ENCODE measurements at places on chromosomes 6 and 20.
A peak's percentile ranks its signal among the peaks of the same experiment; 100 is the strongest.

DNA sequence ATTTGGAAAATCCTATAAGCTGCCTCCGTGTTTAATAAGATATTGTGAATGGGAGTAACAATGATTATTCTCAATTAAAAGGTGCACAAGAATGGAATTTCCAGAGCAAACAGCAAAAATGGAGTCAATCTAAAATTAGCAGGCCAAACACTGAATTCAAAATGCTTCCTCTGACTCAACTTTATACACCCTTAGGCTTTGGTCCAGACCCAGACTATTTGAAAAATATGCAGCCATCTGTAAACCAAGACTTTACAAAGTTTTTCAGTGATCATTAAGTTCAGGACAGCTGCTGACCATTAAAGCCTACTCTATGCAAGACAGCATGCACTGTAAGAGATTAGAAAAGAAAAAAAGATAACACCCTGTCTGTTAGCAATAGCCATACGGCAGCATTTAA lies 39.4 kb upstream of the CCN6 start:
- peak; percentile 69 for DNase-seq

GRCh38 chr20:39789411-39789810 lies 827.3 kb downstream of the DHX35 start:
- no peak for DNase-seq

DNA sequence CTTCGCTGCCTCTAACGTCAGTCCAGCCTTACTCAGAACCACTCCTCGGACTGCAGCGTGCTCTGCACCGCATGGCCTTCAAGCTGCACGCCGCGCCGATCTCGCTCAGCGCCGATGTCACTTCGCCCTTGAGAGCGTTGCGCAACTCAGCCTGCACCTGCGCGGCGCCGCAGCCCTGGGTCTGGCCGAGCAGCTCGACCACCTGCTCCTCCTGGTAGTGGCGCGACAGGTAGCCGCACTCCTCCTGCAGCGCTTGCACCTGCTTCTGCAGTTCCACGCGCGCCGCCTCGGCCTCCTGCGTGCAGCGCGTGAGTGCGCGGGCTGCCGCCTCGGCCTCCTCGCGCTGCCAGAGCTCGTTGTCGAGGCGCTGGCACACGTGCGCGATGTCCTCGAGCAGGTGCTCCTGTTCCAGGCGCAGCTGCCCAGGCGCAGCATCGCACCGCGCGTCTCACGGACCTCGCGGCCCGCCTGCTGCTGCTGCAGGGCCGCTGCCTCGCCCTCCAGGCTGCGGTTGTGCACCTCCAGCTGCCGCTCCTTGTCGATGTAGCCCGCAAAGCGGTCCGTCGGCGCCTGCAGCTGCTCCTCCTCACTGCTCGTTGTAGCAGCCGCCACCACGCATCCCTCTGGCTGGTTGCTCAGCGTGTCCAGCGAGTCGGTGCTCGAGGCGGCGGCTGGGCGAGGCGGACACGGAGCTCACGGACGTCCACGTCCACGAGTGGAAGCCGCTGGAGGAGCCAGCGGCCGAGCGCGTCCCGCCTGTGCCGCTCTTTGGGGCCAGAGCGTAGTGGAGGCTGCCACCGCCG lies 380.6 kb upstream of the CHD6 start:
- DNase-seq: no peak

DNA sequence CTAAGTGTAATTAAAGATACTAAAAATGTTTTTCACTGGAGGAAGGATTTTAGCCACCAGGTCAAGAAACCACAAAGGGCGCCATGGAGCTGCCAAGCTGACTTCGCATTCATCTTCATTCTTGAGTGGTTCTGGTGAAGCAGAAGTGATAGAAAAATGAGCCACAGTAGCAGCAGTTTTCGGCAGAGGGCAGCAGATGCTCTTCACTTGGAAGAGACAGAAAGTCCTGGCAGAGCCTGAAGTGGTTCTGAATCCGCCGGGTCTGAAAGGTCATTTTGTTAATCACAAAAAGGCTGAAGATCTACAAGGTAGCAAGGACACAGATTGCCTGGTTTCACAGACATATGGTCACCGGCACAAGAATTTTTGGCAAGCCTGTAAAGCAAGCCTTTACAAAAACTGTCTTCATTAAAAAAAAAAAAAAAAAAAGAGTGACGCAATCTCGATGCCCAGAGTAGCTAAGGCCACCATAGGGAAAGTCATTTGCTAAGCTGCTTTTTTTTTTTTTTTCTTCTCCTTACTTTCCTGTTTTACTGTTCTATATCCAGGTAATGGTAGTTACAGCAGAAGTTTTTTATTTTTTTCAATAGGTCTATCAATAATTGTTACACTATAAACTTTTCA lies 345.1 kb upstream of the AGPAT4 start:
- peak; percentile 93 for DNase-seq

DNA sequence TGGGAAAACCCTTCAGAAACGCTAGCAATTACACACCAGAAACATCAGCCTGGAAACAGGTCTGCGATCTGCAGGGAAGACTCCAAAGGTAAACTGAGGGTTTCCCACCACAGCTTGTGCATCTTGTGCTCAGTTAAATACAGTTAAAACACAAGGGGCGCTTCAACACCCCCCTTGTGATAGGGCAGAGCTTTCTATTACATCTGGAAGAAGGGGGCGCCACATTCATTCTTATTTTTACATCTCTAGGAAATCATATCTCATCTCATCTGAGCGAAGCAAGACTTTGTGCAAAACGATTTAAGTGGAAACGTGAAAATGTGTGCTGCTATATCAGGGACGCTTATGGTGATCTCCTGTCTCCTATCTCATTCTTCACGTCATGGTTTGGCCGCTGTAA lies 58.5 kb downstream of the PRND start:
- DNase-seq: no peak

- DNase-seq: no peak
Measured at GRCh38 chr6:1070085-1070521, 241.8 kb upstream of the FOXQ1 start.

DNA sequence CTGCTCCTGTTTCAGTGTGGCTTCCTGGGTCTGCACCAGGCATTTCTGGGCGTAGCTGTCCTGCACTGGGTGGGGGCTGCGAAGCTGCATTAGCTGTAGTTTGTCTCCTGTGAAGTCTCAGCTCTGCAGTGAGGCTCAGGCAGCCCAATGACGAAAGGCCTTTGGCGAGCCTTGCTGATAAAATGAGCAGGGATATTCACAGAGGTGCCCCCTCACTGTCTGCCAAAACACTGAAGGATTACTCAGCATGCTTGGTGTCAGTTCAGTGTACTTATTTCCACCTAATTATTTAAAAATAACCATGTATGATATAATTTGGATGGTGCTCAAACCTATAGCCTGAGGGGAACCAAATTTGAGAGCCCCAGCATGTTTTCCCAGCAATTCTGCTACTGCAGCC lies 73.5 kb downstream of the ECT2L start:
- no peak for DNase-seq

DNA sequence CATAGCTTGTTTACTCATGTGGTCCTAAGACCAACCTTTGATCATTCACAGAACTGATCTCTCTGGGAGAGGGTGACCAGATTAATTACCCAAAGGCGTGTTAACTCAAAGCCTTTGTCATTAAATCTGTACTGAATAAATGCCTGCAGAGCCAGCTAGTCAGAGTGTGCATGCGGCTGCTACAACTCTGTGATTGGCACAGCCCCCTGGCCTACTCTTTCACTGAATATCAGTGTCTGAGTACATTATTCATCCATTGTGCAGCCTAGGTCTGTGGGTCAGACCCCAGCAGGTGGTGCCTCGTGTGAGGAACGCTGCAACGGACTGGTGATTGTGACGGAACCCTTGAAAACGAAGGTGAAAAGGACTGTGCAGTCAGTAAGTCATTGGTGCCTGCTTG lies 663.6 kb downstream of the PHF3 start:
- DNase-seq: no peak
